Liver (tissue), 10 donors: ENCODE measurements at places on chromosomes 3 and 15. TPM values are rescaled to one million over a fixed set of nuclear protein-coding genes. Genes with fewer than 3 reads are reported as not detected.

LSAMP gene
- 0.17 TPM for total RNA-seq

SPESP1 gene
- total RNA-seq: 0.33 TPM

TIGIT gene
- total RNA-seq: 0.92 TPM

- no peak overlapping the region for H3K4me3 ChIP-seq
- H3K36me3 ChIP-seq: no peaks in the 10 kb centered on the region
- H3K27me3 ChIP-seq: no peaks in the 10 kb centered on the region
- DNase-seq: no peak
These were observed 83.8 kb upstream of the SUCLG2 start for GRCh38 chr3:67737906-67738865.

GRCh38 chr15:70242951-70243685, 145.4 kb upstream of the TLE3 start:
- H3K4me1 ChIP-seq: peaks cover 5% of the 10 kb centered on the region
- no peak for DNase-seq
- no peaks in the 10 kb centered on the region for H3K27me3 ChIP-seq
- H3K27ac ChIP-seq: no peak overlapping the region

KLHL40 gene
- not detected for total RNA-seq

ITGA11 gene
- 0.92 TPM for total RNA-seq

DNAH1 gene
- 1.5 TPM for total RNA-seq

DNA sequence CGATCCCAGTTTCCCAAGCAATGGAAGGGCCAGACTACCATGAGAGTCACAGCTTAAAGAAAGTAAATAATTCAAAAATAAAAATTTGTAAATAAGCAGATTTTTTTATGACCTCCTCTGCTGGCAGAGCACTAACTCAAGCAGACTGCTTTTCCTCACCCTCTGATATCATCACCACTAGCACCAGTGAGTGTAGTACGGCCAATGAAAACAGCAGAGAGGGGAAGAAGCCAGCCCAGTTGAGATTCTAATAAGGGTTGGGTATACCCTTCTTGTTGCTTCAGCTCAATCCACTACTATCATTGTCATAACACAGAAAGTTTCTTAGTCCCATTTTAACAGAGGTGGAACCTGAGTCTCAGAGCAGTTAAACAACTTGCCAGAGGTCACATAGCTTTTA, 193.1 kb downstream of the ERC2 start:
- no peaks in the 10 kb centered on the region for H3K4me1 ChIP-seq
- H3K4me3 ChIP-seq: no peak overlapping the region
- DNase-seq: no peak
- no peaks in the 10 kb centered on the region for H3K36me3 ChIP-seq

DNA sequence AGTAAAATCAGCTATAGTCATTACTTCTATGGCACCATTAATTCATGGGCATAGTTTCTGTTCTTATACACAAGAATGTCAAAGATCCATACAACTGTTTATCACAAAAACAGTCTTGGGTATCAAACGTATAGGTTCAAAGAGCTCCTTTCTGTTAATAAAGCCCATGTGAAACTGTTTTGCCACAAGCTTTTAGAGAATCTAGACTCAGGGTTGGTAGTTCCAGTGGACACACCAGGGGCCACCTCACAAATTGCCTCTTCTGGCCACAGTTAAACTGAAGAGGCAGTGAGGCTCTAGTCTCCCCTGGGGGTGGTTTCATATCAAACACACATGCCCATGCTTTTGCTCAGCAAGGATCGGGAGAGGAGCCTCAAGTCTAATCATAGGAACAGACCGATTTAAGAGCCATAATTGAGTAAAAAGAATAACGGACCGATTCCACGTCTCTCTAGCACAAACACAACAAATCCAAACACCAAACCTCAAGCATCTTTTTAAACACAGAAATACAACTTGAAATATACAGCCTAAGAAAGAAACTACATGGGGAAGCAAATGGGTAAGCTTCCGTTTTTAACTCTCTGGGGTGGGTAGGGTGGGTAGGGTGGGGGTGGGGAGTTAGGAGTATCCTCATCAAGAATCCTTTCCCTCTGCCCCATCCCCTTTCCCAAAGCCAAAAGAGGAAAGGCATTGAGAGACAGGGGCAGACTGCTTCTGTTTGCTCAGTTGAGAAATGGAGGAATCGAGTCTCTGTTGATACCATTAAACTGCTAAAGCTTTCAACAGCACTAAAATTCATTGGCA, 443.3 kb downstream of the MAGI1 start:
- no peak overlapping the region for H3K4me3 ChIP-seq
- H3K27ac ChIP-seq: no peak overlapping the region
- no peaks in the 10 kb centered on the region for H3K4me1 ChIP-seq
- no peaks in the 10 kb centered on the region for H3K27me3 ChIP-seq
- no peaks in the 10 kb centered on the region for H3K36me3 ChIP-seq

EFCAB12 gene
- total RNA-seq: 0.37 TPM

DNA sequence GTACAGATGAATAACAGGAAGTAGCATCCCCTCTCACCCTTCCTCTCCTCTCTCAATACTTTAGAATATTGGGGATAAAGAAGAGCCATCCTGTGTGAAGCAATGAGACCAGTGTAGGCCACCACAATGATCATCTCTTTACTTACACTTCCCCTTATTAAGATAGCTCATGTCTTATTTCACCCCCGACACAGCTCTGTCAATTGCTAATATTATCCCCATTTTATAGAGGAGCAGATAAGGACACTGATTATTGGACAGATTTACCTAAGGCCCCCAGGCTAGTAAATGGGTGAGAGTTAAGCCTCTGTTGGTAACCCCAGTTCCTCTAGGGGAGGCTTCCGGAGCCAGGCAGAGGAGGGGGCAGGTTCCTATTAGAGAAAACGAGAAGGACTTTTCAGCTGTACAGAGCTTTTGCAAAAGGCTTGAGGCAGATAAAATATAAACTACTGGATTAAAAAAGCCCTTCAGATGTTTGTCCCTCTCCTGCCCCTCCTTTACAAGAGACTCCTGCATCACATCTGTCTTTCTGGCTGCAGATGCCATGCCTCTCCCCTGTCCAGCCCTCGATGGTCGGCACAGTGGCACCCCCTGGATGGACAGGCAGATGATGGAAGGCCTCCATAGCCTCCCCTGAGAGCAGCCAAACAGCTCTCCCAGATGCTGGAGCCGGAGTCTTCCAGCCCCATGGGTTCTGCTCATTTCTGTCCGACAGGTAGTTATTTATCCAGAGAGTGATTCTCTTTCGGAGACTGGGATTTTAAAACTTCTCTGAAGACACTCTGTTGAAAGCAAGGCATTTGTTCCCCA, 49.4 kb upstream of the LCTL start:
- no peaks in the 10 kb centered on the region for H3K27me3 ChIP-seq
- no peak for DNase-seq
- H3K27ac ChIP-seq: no peak overlapping the region
- H3K4me3 ChIP-seq: no peak overlapping the region
- H3K36me3 ChIP-seq: no peaks in the 10 kb centered on the region

TTC21A gene
- total RNA-seq: 3.3 TPM
